A172 (cell line): ENCODE measurements at places on chromosomes 7 and 10.

GRCh38 chr10:8061274-8062211, 7.1 kb downstream of the GATA3 start:
- DNase-seq = no peak

- DNase-seq = no peak
Observed at GRCh38 chr7:149175150-149175549, 20.2 kb upstream of the ZNF282 start.

GRCh38 chr7:15886626-15887025, 200.1 kb upstream of the MEOX2 start:
- DNase-seq = no peak

DNA sequence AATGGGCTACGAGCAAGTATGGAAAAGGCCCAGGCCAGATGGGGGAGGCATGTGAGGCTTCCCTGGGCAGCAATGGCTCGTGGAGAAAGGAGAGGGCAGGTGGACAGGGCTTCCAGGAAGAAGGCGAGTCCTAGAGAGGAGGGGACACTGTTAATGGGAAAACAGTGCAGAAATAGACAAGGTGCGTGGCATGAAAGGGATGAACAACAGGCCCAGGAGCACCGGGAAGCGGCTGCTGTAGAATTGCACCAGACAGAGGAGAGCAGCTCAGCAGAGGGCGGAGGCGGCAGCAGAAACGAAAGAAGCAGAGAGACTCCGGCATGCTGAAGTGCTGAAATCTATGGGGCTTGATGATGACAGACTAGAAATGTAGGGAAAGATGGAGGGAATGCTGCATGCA, 102.1 kb downstream of the PIP4K2A start:
- DNase-seq = no peak

- DNase-seq = no peak
Observed at GRCh38 chr10:48490946-48491345, 113.9 kb downstream of the ARHGAP22 start.

DNA sequence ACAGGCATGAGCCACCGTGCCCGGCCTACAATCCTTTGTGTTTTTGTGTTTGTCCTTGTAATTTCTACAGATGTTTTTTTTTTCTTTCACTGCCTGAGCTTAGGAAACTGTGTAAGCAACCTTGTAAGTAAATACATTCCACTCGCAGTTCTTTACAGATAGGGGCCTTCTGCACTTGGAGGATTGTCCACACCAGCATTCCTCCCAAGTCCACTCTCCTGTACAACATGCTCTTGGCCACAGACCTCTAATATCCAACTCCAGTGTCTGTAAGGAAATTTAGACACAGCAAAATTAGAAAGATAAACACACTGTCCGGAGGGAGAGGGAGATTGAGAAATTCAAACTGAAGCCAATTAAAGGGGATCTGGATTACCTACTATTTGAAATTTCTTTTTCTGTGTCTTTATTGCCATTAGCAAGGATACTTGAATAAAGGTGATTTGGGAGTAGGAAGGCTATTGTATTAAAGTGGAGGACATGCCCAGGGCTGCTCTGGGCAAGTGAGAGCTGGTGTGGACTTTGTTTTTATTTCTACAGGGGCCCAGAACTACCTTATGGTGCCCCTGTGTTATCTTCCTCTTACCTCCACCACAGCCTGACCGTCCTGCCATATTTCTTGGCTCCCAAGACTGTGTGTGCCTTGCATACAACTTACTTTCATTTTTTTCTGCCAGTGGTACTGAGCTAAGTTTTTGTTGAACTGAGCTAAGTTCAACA, 9.7 kb downstream of the MXI1 start:
- no peak for DNase-seq

DNA sequence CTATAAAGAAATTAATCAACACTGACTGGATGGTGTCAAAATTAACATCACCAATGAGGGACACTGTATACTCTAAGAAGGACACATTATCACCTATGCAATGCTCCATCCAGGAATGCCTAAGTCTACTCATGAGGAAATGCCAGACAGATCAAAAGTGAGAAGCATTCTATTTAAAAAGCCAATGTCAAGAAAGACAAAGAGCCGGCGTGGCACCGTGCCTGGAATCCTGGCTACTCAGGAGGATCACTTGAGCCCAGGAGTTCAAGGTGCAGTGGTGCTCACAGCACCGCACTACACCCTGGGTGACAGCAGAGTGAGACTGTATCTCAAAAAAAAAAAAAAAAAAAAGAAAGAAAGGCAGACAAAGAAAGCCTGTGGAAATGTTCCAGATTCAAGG, 45.5 kb upstream of the ANAPC16 start:
- DNase-seq = peak; percentile 76

DNA sequence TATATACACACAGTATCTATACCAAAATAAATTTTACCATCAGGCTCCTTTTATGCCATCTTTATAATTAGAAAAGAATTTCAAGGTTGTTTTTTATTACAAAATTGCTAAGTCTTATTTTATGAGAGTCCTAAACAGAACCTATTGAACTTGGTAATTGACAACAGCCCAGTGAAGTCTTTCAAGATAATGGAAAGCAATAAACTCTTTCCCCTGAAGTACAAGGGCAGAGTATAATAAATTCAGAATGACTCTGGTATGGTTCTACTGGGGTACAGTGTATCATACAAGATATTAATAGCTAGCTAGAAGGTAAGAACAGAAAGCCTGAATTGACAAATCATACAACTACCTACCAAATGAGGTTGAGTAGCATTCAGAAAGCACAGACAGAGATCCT, 26.2 kb upstream of the CUBN start:
- no peak for DNase-seq
